DMS79 treated with DMSO at 0.1 percent for 48 hours (cell line): ENCODE measurements at places on chromosomes 2 and 18.

- DNase-seq = no peak
Measured at GRCh38 chr2:190052307-190052706, 10.2 kb downstream of the MSTN start.

- no peak for DNase-seq
Measured at GRCh38 chr2:164706522-164706921, 85.2 kb upstream of the GRB14 start.

- DNase-seq = no peak
Measured at GRCh38 chr2:68487773-68488355, 20.5 kb downstream of the APLF start.

DNA sequence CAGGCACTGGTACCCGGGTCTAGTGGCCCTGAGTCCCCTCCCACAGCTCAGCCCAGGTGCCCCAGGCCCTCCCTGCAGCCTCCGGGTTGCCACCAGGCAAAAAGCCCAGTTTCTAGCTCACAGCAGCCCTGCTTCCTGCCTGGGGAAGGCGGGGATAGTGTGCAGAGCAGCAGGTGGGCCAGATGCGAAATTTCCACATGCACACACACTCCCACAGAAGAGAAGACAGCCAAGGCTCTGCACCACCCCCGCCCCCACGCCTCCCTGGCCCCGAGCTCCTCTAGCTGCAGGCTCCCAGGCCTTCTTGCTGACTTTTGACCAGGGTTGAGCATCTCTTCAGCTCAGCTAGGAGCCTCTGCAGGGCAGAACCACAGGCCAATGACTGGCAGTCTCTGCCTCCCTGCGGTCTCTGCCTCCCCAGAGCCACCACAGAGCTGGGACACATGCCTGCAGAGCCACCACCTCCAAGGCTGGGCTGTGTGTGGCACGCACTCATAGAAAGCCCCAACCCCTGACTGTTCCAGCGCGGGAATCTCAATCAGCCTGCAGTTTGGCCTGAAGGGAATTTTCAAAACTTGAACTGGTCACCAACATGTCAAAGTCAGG lies 7.2 kb downstream of the SLC66A2 start:
- no peak for DNase-seq

- no peak for DNase-seq
Measured at GRCh38 chr2:126990200-126990599, 91.5 kb downstream of the TEX51 start.

- no peak for DNase-seq
Measured at GRCh38 chr2:62504657-62505056, 1.3 kb downstream of the TMEM17 start.
